Central memory CD8-positive, alpha-beta T cell (primary cell): ENCODE measurements at places on chromosomes 1 and 21.

DNA sequence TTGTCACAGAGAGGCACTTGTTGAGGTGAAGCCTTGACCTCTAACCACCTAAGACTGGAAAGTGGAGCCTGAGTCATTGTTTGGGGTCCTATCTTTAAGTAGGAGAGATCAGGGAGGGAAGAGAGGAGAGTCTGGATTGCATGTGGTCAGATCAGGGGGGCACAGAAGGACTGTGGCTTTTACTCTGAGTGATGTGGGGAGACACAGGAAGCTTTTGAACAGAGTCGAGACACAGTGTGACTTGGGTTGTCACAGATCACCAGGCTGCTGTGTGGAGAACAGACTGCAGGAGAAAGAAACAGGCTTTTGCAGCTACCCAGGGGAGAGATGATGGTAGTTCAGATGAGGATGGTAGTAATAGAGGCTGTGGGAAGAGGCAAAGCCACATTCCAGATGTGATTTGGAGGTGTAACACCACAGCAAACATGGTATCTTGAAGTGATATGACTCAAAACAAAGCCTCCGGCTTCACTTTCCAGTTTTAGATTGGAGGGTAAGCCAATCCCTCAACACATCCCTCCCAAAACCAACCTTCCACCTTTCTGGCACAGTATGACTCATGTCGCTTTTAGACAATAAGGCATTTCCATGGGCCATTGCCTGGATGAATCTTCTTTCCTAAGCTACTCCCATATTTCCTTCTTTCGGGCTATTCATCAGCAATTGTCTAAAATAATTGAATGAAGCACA, 125.8 kb upstream of the SLC44A3 start:
- DNase-seq, result no peak

- no peak for DNase-seq
These were observed 24.3 kb upstream of the KCNE1 start for GRCh38 chr21:34536311-34536710.

GRCh38 chr1:64080941-64081562, 122.4 kb upstream of the UBE2U start:
- no peak for DNase-seq

GRCh38 chr1:201706109-201706508, 122.8 kb upstream of the IPO9 start:
- no peak for DNase-seq

GRCh38 chr1:61370177-61370912, 288.0 kb downstream of the NFIA start:
- DNase-seq, result no peak

DNA sequence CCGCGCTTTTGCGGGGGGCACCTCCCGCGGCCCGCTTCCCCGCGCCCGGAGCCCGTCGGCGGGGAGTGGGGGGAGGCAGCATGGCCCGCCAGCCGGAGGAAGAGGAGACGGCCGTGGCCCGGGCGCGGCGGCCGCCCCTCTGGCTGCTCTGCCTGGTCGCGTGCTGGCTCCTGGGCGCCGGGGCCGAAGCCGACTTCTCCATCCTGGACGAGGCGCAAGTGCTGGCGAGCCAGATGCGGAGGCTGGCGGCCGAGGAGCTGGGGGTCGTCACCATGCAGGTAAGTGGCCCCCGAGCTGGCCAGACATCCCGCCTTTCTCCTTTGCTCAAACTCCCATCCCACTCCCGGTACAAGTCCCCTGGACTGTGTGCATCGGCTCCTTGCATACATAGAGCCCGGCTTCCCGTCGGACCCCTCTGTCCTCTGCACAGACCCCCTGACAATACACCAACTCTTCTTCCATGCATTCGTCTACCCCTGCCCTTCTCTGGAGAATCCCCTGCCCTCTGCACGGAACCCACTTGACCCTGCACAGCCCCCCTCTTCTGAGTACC, 812 bp downstream of the CACHD1 start:
- no peak for DNase-seq

- DNase-seq, result no peak
These were observed 2.4 kb upstream of the C1orf159 start for GRCh38 chr1:1118011-1118875.

DNA sequence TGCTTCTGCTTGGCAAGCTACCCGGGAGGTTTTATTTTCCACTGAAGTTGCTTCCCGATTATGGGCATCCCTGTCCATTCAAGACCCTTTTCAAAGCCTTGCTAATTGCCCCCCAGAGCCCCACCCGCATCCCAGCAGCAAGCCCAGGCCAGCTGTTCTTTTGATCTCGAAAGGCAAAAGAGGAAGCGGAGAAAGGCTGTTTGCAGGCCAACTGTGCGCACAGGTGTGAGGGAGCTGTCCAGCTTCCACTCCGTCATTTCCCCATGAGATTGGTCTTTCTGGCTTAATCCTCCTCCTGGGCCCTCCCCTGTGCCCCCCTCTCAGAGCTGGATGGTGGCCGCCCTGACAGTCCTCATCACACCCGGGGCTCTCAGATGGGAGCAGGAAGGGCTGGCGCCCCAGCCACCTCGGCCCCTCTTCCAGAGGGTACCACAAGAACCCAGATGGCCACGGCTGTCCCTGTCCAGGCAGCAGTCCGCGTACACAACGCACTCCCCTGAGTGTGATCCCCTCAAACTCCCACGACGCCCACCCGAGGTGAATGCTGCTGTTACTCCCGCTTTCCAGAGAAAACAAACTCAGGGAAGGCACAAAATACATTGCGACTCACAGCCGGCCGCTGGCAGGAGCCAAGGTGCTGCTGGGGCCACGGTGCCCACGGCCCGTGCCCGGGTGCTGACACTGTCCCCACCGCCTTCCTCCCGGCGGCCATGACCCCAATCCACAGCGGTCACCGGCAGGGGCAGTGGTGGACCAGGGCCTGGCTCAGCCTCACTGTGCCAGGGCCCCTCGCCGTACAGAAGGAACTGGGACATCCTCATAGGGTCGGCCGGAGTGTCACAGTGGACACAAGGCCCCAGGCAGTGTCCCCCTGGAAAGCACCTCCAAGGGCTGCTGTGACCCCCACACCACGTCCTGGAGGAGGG, 121.9 kb downstream of the CRYAA start:
- DNase-seq, result no peak

DNA sequence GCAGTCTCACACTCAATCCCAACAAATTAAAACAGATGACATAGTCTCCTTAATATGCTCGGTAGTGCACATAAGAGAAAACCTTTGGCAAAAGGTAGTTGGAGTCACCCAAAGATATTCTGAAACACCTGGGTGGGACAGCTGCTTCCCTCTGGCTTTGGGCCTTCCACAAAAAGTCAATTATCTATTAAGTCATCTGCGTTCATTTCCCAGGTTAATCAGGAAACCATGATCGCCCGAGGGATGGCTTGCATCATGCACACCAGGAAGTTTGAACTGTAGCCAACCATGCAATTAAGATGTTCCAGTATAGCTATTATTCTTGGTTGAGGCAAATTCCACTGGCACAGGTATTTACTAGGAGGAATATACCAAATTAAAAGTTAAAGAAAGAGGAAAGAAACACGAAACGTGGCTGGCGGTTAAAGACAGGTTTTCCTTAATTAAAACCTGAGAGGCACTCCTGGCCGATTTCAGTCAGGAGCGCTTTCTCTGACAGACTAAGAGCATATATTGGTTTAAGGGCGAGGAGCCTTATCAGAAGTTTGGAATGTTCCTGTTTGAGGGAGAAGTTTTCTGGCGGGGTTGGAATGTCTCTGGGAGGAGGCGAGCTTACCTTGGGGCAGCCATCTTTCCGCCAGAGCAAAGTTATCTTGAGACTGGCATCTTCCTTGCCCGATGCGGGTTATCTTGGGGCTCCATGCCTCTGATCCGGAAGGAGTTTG, 19.9 kb downstream of the CLDN17 start:
- no peak for DNase-seq

DNA sequence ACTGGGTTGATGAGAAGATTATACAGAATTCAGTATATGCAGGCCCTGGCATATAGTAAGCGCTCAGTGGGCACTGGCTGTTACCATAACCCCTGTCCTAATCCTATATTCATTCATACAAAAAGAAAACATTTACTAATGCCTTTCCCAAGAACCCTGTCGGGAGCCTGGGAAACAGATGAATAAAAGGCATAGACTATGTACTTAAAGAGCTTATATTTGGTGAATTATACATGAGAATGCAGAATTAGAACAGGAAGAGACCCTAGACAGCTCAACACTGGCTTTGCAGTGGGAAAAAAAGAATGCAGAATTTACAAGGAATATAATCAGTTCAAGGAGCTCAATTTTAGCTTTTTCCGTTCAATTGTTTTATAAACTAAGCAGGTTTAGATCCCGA, 10.9 kb downstream of the AK2 start:
- no peak for DNase-seq

DNA sequence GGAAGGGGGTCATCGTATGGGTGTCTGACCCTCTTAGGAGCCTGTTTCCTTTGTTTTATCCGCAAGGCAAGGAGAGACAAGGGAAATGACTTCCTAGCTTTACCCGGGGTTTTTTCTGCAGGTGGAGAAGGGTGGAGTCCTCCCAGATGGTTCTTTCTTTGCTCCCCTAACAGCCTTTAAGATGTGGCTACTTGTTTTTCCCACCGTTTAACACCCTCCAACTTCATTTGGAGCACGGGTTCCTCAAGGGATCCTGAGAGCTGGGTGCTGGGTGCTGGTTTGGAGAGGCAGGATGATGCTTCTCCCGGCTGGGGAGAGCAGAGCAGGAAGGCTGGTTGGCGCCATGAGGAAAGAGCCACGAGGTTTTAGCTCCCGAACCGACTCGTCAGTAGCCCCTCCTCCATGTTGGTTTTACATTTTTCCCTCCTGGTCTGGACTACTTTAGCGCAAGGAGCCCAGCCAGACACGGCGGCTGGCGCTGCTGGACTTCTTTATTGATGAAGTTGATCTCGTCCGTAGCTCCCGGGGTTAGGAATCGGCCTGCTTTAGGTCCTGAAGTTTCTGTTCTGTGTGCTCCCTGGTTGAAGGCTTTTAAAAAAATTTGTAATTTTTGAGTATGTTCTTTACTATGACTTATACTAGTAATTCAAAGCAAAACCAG, 1.4 kb downstream of the UCK2 start:
- DNase-seq, result no peak

DNA sequence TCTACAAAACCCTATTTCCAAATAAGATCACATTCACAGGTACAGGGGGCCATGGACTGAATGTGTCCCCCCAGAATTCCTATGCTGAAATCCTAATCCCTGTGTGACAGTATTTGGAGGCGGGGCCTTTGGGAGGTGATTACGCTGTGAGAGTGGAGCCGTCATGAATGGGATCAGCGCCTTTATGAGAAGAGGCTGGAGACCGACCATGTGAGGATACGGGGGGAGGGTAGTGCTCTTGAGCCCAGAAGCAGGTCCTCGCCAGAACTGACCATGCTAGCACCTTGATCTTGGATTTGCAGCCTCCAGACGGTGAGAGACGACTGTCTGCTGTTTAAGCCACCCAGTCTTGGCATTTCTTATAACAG, 23.8 kb upstream of the KIF26B start:
- DNase-seq, result no peak

GRCh38 chr1:203088441-203088840, 2.6 kb upstream of the MYOG start:
- no peak for DNase-seq

DNA sequence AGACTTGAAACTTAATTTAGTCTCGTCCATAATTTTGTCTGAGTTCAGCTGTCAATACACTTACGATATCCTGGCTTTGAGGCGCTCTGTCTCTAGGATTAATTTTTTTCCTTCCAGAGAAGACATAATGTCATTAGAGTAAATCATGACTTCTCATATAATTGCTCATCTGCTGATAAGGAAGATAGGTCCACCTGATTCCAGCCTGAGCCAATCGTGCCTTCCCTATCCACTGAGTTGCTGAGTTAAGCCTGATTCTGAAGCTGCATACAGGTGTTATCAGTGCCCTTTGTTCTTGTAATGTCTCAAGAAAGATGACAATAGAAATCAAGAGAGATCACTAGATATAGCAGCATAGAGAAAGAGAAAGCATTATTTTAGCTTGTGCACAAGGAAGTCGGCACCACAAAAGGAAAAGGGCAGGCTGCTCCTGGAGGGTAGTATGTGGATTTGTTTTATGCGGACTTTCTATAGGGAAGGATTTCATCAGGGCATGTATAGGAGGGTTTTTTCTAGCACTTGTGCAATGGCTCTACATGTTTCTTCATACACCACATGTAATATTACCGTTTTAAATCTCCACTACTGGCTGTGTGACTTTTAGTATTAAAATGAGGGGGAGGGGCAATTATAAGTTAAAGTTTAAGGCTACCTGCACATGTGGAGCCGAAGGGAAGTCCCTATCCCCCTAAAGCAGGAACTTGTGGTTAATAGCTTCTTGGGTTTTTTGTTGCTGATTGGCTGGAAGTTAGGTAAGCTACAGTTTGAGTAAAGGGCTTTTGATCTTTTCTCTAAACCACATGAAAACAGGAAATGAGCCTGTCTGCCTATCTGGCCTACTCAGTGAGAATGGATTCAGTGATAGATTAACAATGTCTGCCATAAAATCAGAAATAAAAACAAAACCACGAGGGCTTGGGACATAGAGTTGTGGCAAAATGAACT, 133.4 kb downstream of the PLPPR5 start:
- peak; percentile 57 for DNase-seq

DNA sequence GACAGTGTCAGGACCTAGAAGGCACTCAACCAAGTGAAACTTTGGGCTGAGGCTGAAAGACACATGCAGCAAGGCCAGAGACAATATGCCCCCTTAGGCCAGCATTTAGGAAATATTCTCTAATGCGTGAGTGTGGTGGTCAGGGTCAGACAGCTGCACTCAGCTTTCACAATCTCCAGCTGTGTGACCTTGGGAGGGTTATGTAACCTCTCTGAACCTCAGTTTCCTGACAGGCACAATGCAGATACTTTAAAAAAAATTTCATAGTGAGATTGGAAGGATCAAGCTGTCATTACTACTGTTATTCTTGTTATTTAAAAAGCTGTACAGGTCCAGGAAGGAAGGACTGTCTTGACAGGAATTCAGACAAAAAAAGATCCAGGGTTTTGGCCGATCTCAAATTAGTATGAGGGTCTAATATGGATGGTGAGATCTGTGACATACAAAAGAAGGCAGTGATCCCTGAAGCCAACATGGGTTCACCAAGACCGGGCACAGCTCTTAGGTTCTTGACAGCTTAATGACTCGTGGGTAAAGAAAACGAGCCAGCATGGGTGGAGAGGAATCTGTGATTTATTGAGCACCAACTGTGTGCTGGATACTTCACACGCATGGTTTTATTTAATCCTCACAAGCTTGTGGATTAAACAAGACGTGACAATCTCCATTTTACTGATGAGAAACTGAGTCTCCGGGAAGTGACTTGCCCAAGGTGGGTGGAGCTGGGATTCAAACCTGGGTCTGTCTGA, 54.6 kb upstream of the POU3F1 start:
- DNase-seq, result no peak
